ENCODE measurements at places on chromosomes 12 and 14.

DNA sequence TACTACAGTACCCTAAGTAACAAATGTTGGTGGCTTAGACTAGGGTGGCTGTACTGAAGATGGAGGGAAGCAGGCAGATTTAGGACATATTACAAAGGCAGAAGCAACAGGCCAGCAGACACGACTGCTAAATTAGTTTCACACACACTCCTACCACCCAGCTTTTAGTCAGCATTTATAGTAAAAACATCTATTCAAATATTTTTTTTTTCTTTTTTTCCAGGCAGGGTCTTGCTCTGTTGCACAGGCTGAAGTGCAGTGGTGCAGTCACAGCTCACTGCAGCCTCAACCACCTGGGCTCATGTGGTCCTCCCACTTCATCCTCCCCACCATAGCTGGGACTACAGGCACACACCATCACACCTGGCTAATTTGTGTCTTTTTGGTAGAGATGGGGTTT lies 72.9 kb downstream of the CDK17 start:
- DNase-seq = no peak

- no peak for DNase-seq
Observed at GRCh38 chr12:124626971-124627411, 59.6 kb upstream of the NCOR2 start.

GRCh38 chr12:22686193-22686592 lies 61.2 kb downstream of the ETNK1 start:
- DNase-seq = no peak

DNA sequence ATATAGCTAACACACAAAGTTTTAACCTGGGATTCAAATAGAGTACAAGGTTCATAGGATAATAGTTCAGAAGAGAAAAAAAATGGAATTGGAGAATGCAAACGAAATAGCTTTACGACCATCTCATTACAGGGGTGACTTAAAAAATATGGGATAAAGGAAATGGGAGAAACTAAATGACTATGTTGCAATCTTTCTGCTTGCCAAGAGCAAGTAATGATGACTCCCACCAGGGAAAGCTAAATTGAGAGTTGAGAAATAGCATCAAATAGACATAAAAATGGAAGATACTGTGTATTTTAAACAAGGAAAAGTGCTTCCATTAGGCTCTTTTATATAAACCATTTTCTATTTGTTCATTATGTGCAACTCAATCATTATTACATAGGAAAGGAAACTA lies 155.7 kb upstream of the ATXN7L3B start:
- no peak for DNase-seq

GRCh38 chr14:72557671-72558070 lies 336.2 kb downstream of the DPF3 start:
- no peak for DNase-seq

Measured in T-helper 1 cell (primary cell).